ENCODE measurements at places on chromosomes 7 and 10. TPM values are rescaled to one million over a fixed set of nuclear protein-coding genes. Genes with fewer than 3 reads are reported as not detected.

SPDYE2B gene
- polyA plus RNA-seq = not detected

KLF14 gene
- not detected for polyA plus RNA-seq

DNA2 gene
- 1.6 TPM for polyA plus RNA-seq

GRCh38 chr10:32160864-32161263, 104.6 kb upstream of the KIF5B start:
- DNase-seq = no peak

DNA sequence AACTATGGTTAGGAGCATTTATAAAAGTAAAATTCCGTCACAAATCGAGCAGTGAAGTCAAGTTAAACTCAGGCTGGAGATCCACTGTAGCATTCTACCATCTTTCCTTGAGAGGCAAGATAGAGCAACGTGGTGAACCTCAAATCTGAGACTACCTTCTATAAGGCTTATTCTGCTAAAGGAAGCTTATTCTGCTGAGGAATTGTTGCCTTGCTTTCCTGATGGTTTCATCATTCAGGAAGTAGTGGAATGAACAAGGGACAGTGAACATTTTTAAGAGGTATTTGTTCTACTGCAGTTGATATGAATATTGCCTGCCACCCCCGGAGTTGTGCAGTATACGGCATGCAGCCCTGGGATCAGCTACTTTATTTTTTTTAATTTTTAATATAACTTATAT, 170.8 kb downstream of the VPS50 start:
- no peak for DNase-seq

DNA sequence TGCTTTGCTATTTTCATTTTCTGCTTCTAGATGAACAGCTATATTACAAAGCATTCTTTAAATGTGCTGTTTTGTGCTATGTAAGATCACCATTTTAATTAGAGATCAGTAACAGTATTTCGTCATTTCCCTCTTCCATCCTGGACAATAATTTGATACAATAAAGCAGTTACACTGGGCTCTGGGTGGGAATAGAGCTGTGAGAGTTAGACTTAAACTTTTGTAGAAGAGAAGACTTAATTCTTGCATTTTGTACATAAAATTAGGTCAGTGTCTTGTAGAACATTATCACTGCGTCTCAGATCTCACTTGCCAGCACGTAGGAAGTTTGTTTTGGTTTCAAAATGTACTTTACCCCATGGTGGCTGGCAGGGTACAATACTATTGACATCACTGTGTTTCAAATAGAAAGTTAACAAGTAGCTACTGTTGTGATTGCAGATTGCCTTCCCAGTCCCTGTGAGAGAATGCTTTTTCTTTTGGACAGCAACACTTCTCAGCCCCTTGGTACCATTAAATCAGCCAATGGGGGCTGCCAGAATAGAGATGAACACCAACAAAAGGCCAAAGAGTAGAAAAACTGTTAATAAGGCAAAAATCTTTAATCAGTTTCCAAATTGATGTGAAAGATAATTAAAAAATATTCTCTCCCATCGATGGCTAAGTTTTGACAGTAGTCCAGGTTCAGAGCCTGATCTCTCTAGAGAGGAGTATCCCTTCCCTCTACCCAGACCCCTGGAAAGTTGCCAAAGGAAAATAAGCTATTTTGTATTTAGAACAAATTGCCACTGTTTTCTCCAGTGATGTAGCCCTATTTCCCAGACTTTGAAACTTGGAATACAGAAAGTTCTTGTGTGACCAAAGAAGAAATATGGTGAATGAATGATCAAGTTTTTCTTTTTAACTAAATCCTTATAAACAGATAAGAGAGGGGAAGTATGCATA, 35.1 kb downstream of the SMNDC1 start:
- no peak for DNase-seq

DNA sequence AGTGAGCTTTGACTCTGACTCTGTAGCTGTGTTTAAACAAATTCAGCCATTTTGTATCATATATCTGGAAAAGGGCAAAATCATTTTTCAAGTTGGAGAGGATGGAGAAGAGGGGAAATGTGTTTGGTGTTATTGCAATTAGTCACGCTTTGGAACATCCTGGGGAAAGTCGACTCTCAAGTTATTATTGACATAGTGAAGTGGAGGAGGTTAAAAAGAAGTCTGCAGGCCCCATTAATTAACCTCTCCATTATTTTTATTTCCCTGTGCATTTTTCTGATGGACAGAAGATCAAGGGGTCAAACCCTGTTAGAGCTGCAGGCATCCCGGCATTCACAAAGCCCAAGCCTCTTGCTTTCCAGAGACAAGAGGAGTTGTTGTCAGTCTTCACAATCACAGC, 132.6 kb downstream of the TEX36 start:
- DNase-seq = no peak

DNA sequence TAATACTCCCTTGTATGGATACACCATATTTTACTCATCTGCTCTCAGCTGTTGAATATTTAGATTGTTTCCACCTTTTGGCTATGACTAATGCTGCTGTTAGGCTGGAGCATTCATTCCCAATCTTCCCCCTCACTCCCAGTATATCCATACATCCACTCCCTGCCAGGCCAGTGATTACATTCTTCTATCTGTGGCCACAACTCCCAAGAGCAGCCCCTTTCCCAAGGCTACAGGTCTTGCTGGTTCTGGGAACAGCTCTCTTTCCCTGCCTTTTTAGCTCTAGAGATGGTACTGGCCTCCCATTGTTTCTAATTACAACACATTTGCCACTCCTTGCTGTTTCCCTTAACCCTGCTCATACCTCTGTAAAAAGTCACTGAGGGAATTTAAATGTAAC, 28.2 kb downstream of the SFR1 start:
- DNase-seq = no peak

DNA sequence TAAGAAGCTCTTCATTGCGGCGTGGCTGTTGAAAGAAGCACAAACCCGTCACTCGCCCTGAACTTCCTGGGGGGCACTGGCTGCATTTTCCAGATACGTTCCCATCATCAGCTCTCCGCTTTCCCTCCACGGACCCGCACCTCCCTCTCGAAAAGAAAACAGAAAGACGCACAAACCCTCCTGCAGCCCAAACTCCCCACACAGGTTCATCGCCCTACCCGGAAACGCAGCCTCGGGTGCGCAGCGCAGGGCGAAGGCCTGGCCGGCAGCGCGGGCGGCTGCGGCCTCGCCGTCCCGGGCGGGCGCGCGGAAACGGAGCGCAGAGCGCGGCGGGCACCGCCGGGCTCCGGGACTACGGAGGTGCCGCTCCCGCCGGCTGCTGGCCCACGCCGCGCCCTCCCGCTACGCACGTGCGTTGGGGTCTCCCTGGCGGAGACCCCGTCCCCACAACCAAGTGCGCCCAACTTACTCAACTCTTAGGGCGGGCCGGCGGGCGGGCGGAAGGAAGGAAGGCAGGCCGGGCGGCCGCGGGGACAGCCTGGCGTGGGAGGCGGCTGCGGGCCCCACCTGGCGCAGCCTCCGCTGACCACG, 822 bp downstream of the ZNF800 start:
- DNase-seq = no peak

DNA sequence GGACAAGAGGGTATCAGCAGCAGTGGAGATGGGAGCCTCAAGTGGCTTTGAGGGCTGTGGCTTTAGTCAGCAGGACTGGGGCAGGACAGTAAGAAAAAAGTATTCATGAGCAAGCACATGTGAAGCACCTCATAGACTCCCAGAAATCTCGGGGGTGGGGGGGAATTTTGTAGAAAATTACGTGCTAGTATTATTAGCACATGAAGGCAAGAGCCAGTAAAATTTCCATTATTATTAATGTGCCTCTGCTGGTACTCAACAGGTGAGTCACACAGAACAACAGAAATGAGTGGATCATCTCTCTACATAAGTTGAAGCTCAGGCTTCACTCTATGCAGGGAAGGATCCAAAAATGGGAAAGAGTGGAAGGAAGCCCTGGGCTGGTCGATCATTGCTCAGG, 114.5 kb downstream of the MYOF start:
- DNase-seq = no peak

DNA sequence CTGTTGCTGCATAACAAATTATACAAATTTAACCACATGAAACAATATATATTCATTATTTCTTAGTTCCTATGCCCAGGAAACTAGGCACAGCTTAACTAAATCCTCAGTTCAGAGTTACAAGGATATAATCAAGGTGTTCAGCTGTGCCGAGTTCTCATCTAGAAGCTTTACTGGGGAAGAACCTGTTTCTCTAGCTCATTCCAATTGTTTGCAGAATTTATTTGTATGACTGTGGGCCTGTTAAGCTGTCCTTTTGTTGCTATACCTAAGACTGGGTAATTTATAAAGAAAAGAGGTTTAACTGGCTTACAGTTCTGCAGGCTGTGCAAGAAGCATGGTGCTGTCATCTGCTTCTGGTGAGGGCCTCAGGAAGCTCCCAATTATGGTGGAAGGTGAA, 21.8 kb upstream of the MDFIC start:
- no peak for DNase-seq

DNA sequence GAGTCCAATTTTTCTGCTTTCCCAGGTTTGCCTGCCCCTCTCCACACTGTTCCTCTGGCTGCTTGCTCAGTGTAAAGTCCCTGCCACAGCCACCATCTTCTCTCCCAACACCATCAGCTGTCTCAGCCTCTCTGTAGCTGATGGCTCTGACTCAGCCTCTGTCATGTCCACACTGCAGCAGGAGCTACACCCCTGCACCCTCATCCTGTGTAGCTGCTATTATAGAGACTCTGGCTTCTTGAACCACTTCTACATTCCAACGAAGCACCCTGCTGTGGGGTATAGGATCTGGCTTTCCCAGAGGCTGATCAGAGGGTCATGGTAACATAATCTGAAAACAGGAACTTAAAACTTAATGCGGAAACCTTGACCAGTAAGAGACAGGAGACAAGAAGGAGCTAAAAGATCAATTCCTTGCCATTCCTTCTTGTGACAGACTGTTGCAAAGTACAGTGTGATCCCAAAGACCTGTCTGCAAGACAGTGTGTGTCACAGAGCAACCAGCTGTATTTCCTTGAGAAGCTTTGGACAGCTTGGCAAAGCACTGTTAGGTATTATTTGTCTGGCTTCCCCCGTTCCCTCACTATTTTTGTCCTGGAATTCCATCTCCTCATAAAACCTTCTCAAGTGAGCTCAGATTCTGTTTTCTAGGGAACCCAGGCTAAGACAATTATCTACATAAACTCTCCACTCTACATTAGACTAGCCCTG, 42.3 kb downstream of the NRCAM start:
- no peak for DNase-seq

- no peak for DNase-seq
Observed at GRCh38 chr7:126658684-126659083, 594.1 kb downstream of the GRM8 start.

- DNase-seq = no peak
Observed at GRCh38 chr10:7317786-7318446, 92.9 kb downstream of the SFMBT2 start.
